Central memory CD4-positive, alpha-beta T cell (primary cell): ENCODE measurements at places on chromosomes 13 and 19.

GRCh38 chr13:43159026-43159461 lies 135.7 kb downstream of the DNAJC15 start:
- DNase-seq, result no peak

GRCh38 chr19:16830679-16831078 lies 1.5 kb downstream of the SIN3B start:
- no peak for DNase-seq

DNA sequence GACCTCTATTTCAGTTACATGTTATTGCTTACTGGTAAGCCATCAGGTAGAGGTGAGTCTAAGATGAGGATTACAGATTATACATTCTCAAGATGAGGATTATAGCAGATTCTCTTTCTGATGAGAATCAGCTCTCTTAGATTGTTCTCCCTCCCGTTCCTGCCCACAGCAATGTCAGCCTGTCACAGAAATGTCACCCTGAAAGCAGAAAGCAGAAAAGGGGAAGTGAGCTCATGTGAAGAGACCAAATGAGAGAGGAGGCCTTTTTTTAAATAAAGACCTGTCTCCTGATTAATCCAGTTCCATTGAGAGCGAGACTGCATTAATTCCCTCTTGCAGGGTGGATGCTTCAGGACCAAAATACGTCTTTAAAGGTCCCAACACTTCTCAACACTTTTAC lies 445.6 kb downstream of the KCTD12 start:
- no peak for DNase-seq

DNA sequence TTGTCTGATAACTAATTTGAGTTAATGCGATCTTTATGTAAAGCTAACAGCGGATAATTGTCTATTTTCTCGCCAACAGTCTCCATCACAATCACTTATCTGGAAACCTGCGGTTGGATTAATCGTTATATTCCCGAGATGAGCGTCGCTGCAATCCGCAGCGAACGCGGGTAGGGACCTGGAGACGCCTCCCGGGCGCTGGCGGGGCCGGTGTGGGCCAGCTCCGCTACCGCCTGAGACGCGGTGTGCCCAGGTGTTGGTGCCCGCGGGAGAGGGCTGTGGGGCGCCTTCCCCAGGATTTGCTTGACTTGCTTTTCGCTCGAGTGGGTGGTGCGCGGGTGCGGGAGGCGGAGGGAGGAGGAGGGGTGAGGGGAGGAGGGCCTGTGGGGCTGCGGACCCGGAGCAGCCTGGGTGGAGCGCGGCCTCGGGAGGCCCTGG lies 38.3 kb downstream of the SOX1 start:
- no peak for DNase-seq

DNA sequence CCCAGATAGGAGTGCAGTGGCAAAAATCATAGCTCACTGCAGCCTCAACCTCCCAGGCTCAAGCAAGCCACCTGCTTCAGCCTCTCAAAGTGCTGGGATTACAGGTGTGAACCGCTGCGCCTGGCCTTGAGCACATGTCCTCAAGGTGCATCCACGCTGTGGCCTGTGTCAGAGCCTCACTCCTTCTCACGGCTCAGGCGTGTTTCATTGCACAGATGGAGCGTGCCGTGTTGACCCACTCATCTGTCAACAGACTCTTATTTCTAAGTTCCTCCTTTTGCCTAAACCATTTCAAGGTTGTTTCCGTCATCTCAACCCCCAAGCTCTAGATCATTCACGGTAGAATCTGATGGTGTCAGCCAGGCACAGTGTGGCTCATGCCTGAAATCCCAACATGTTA lies 28.2 kb downstream of the ATP8B3 start:
- DNase-seq, result no peak

GRCh38 chr13:111620586-111620985 lies 300.1 kb downstream of the TEX29 start:
- DNase-seq, result no peak

DNA sequence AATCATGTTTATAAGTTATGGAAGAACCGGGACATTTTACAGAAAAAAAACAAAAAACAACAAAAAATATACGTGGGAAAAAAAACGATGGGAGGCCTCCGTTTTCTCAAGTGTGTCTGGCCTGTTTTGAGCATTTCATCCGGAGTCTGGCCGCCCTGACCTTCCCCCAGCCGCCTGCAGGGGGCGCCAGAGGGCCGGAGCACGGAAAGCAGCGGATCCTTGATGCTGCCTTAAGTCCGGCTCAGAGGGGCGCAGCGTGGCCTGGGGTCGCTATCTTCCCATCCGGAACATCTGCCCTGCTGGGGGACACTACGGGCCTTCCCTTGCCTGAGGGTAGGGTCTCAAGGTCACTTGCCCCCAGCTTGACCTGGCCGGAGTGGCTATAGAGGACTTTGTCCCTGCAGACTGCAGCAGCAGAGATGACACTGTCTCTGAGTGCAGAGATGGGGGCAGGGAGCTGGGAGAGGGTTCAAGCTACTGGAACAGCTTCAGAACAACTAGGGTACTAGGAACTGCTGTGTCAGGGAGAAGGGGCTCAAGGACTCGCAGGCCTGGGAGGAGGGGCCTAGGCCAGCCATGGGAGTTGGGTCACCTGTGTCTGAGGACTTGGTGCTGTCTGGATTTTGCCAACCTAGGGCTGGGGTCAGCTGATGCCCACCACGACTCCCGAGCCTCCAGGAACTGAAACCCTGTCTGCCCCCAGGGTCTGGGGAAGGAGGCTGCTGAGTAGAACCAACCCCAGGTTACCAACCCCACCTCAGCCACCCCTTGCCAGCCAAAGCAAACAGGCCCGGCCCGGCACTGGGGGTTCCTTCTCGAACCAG lies 1.8 kb upstream of the APOE start:
- DNase-seq, result peak; percentile 56

GRCh38 chr13:72986197-72986596 lies 72.6 kb upstream of the KLF5 start:
- DNase-seq, result no peak

- no peak for DNase-seq
Measured at GRCh38 chr13:24540236-24541126, 27.9 kb upstream of the PARP4 start.

DNA sequence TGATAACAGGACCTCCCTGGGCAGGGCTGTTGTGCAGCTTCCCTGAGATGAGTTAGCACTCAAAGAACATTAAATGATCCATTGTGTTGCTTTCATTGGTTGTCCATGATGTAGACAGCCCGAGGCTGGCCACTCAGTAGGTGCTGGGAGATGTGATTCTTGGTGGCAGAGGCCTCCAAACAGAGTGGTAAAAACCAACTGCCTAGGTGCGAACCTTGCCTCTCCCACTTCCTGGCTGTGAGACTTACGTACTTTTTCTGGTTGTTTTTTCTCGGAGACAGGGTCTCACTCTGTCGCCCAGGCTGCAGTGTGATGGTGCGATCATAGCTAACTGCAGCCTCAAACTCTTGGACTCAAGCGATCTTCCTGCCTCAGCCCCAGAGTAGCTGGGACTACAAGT lies 6.2 kb downstream of the SARS2 start:
- no peak for DNase-seq

- peak; percentile 24 for DNase-seq
Measured at GRCh38 chr19:11463391-11463790, 17.5 kb downstream of the ELAVL3 start.

DNA sequence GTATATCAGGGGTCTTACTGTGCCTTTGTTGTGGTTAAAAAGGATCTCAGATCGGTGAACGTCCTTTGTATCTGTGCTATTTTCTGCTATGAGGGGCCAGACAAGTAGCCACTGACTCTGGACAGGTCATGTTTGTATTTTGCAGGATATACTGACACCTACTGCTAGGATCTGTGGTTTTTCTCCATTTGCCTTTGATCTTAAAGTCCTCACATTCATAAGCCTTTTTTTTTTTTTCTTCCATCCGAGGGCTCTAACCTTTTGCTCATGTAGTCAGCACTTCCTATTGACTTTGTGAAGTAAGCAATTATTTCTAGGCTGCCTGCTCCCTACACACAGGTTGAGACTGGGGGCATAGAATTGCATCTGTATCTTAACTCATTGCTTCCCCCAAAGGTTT lies 106.2 kb downstream of the SLITRK5 start:
- no peak for DNase-seq

DNA sequence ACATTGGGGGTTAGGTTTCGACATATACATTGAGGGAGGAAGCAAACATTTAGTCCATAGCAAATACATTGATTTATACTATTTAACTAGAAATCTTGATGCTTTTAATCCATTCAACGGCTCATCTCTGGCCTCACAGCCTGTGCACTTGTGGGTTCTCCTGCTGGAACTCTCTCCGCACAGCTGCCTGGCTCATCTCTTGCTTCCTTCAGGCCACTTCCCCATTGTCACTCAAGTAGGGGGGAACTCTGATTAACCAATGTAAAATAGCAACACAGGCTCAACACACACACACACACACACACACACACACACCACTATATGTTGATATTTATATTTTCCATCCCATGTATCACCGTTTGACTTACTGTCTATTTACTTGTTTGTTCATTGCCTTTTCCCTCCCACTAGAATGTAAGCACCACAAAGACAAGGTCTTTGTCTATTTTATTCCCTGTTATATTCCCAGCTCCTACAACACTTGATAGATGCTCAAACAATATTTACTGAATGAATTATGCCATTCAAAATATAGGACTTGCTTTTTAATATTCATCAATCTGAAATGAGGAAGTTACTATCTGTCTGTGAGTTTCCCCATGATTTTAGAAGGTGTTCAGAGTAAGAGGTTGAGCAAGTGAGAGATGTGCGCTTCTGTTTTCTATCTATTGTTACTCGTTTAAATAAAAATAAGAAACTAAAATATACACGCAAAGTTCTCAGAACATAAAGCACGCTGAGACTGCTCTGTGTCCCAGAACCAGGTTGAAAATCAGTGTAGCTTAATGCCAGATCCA lies 29.8 kb upstream of the PABPC3 start:
- no peak for DNase-seq

DNA sequence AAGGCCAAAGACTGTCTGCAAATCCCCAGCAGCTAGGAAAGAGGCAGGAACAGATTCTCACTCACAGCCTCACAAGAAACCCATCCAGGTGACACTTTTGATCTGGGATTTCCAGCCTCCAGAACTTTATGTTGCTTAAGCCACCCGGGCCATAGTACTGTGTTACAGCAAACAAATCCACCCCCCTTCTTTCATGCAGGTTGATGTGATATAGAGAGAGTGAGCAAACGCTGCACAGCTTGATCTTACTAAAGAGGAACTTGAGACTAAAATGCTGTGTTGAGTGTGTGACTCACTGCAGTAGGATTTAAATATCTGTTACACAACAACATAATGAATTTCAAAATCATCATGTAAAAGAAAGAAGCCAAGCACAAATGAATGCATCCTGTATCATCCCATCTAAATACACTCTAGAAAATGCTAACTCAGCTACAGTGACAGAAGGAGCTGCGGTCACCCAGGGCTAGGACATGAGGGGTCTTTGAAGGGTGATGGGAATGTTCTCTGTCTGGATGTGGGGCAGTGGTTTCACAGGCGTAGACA lies 32.2 kb downstream of the RCBTB2 start:
- DNase-seq, result no peak

DNA sequence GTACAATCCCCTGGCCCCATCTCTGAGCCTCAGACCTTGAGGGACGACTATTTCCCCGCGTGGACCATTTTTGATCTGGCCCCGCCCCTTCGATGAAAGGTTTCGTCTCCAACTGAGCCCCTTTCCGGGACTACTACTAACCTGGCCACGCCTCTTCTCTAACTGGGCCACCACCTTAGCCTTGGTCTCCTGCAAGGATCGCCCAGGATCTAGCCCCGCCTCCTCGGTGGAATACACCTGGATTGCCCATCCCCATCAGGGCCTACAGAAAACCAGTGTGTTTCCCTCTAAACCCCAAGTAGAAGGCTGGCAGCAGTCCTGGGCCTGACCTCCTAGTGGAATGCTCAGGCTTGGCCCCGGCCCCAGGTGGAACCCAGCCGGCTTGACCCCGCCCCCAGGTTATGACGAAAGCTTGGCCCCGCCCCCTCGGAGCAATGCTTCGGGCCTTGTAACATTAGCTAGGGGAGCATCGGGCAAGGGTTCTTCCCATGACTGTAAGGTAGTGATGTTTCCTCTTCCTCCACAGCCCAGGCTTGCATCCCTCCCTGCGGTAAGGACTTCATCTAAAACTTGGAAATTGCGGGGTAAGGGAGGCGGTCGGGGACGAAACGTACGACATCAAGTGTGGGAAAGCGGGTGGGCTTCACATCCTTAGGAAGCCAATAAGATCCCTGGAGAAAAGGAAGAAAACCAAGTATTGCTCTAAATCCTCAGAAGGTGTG lies 9.1 kb downstream of the SPACA6 start:
- no peak for DNase-seq

DNA sequence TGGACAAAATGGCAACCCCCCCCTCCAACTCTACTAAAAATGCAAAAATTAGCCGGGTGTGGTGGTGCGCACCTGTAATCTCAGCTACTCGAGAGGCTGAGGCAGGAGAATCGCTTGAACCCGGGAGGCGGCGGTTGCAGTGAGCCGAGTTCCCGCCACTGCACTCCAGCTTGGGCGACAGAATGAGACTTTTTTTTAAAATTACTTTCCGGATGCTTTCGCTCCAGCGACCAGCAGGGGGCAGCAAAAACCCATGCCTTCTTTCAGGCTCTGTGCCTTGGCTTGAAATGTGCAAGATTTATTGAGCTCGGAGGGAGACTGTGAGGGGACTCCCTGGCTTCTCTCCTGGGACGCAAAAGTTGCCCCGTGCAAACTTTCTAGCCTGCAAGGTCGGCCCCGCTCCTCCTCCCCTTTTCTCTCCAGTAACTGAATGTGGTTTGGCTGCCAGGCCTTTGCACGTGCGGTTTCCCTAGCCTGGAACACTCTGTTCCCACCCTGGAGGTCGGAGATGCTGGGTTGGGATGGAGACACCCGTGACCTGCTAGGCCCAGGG lies 61.4 kb upstream of the NFIC start:
- DNase-seq, result peak; percentile 63

DNA sequence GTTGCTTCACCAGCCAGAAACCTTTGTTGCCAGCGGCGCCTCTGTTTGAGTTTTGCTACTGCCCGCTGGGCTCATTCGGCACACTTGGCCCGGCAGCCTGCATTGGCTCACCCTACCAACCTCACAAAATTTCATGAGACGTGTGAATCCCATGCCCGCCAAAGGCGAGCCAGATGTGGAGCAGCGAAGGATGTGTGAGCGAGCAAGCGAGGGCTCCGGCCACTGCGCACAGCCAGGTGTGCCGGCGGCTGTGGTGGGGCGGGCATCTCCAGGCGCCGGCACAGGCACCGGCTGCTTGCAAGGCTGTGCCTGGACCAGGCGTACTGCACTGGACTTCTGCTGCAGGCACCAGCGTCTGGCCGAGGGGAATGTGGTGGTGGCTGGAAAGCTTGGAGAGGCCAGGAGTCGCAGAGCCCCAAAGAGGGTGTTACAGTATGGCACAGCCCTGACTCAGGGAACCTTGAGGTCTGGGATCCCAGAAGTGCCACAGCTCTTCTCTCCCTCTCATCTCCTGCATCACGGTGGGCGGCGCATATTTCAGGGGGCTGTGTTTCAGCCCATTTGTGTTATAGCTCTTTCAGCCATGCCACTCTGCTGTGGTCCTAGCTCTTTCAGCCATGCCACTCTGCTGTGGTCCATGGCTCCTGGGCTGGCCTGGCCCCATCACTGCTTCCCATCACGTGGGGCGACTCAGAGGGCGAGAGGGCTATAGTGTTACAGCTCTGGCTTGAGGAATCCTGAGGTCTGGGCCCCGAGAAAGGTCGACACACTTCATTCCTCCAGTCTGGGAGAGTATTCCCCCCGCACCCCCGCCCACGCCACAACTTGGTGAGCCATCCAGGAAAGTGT lies 592.0 kb upstream of the SLITRK5 start:
- no peak for DNase-seq

GRCh38 chr19:40320558-40320935 lies 27.6 kb downstream of the C19orf47 start:
- no peak for DNase-seq

- no peak for DNase-seq
Measured at GRCh38 chr13:98444381-98444780, 132.5 kb downstream of the STK24 start.

- DNase-seq, result no peak
Measured at GRCh38 chr13:49938314-49938713, 2.2 kb upstream of the SPRYD7 start.
